ENCODE measurements at places on chromosomes 2 and 18. TPM values are rescaled to one million over a fixed set of nuclear protein-coding genes. Genes with fewer than 3 reads are reported as not detected.
A peak's percentile ranks its signal among the peaks of the same experiment; 100 is the strongest.

GRCh38 chr2:158984604-158985135 is 16.2 kb downstream of the TANC1 start:
- DNase-seq = no peak

DNA sequence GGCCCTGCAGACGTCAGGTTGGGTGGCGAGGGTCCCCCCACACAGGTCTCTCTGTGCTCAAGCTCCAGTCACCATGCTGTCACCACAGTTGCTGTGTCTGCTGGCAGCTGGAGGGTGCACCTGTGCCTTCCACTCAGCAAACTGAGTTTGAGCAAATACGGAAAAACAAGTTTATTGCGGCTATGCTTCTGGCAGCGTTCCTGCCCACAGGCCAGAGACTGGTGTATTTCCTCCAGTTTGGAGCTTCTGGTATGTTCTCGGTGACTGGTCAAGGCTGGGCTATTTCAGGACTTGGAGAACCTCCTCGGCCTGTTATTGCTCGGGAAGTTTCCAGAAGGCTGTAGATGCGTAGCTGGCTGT is 132.6 kb downstream of the SEPTIN10 start:
- no peak for DNase-seq

GRCh38 chr2:86226070-86226469 is 26.8 kb downstream of the MRPL35 start:
- no peak for DNase-seq

GRCh38 chr2:233839447-233839820 is 14.9 kb downstream of the HJURP start:
- DNase-seq = no peak

- DNase-seq = no peak
Observed at GRCh38 chr2:136137982-136138381, 20.0 kb upstream of the CXCR4 start.

The CELF4 gene
- 38.4 TPM for total RNA-seq

DNA sequence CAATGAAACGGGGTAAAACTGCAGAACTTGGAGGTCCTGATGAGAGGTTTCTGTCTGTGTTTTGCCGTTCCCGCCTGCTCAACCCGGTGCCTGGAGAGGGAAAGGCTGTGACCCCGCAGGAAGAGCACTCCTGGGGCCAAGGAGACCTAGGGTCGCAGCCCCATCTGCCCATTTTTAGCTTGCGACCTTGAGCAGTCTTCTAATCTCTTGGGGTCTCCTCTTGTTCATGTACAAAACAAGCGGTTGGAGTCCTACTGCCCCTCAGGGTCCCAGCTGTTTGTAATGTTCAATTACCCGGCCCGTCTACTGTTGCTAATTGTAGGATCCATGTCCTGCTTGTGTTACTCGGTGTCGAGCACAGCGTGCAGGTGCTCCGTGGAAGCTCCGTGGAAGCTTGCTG is 104.5 kb downstream of the PTGR3 start:
- no peak for DNase-seq

The ECEL1 gene
- total RNA-seq = 2.3 TPM

DNA sequence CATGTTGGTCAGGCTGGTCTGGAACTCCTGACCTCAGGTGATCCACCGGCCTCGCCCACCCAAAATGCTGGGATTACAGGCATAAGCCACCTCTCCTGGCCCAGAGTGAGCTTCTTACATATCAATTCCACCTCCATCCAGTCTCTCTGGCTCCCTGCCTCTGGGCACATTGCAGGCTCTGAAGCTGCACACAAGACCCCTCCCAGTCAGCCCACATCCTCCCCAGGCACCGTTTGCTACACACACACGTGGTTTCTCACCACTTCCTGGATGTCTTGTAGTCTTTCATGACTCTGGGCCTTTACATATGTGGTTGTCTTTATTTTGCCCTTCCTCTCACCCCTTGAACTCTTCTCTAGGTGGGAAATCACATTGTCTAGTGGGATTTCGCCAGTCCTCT is 64.0 kb upstream of the CABLES1 start:
- DNase-seq = no peak

- DNase-seq = no peak
Observed at GRCh38 chr18:11199477-11199876, 50.1 kb upstream of the PIEZO2 start.

DNA sequence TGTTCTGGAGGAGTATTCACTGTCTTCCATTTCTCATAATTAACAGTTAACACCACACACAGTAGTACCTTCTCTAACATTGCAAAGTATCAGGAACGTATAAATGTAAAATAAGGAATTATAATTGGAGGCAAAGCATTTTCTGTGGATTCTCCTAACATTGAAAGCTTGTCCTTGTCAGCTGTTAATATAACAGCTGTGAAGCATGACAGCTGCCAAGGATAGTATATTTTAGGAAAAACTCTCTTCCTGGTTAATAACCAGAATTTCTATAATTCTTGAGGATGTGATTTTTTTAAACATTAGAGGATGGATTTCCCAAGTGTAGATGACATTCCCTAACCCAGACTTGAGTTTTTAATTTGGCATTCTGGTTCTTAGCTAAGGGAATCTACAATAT is 110.3 kb downstream of the EPC2 start:
- DNase-seq = no peak

DNA sequence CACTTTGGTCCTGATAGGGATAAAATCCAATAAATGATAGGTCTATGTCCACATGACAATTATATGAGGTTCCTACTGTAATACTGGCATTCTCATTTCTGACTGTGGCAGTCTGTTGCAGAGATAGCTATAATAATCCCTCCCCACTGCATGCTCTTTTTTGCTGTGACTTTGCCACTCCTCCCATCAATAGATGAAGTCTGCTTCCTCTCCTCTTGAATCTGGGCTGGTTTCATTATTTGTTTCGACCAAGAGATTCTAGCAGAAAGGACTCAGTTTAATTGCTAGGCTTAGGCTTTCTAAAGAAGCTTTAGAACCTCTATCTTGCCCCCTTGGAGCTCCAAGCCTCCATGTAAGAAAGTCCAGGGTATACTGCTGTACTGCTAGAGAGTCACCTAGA is 23.3 kb upstream of the CREB1 start:
- no peak for DNase-seq

GRCh38 chr2:231662028-231662810 is 46.1 kb upstream of the PTMA start:
- DNase-seq = peak; percentile 94

DNA sequence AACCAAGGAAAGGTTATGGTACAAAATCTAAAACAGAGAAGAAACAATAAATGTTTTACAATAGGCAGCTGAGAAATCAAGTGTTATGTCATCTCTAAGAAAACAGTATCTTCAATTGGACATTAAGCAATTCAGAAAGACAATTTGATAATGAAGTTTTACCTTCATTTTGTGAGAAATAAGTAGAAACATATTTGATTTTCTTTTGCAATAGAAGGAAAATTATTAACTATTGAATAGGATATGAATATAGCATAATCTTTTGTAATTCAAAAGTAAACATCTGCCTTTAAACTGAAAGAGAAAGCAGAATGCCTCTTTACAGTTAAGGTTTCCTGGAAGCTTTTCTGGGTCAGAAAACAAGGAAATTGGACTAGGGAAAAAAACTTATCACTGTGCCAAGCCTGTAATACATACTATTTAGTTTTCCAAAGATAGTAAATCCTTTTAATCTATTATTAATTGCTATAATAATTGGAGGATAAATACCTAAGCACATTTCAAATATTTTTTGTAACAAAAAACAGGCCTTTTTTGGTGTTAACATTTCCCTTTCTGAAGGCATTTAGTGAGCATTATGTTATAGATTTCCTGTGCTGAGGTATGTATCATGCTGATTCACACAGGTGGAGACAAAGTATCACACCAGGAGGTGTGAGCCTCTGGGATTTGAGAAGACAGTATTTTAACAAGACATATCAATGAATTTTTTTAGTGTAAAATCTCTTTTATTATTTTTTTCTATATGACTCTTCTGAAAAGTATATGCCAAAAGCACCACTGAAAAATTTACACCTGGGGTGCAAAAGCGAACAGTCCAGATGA is 947.0 kb upstream of the CDH2 start:
- no peak for DNase-seq

The KCNG2 gene
- total RNA-seq = 1.6 TPM

The TMEM178A gene
- 12.5 TPM for total RNA-seq

DNA sequence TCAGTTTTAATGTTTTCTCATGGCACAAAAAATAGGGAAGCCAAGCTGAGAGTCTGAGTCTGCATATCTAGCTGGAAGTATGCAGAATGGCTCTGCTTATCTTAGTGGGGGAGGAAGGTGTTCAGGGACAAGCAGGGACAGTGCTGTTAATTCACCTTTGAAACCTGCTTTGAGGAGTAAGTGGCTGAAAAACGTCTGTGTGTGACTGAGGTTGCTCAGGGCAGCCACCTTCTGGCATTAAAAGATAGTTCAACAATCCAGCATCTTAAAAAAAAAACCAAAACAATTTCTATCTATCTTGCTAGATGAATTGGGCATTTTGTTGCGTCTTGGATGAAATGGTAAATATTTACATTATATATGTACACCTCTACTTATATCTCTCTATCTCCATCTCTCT is 2.0 kb upstream of the TRPM8 start:
- no peak for DNase-seq

The CRYGD gene
- 0.76 TPM for total RNA-seq

The CCL20 gene
- total RNA-seq = not detected

GRCh38 chr2:121260370-121261154 is 24.4 kb downstream of the TFCP2L1 start:
- DNase-seq = no peak

- DNase-seq = no peak
Observed at GRCh38 chr18:53018791-53019190, 678.8 kb downstream of the DCC start.

- DNase-seq = no peak
Observed at GRCh38 chr18:25830787-25831186, 259.6 kb downstream of the SS18 start.

DNA sequence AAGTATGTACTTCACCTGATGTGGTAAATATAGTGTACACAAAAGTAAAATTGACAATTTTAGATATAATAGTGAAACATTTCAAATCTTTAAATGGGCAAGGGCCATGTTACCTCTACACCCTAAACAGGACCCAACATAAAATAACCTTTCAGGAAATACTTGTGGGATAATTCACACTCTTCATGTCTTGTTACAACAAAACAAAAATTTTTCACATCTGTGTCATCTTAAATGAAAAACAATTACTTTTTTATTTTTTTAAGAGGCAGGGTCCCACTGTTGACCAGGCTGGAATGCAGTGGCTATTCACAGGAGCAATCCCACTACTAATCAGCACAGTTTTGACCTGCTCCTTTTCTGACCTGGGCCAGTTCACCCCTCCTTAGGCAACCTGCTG is 42.1 kb downstream of the SRBD1 start:
- DNase-seq = no peak

- DNase-seq = no peak
Observed at GRCh38 chr18:13611142-13611600, 115.2 kb downstream of the FAM210A start.

GRCh38 chr2:104501342-104501741 is 352.6 kb upstream of the POU3F3 start:
- no peak for DNase-seq

DNA sequence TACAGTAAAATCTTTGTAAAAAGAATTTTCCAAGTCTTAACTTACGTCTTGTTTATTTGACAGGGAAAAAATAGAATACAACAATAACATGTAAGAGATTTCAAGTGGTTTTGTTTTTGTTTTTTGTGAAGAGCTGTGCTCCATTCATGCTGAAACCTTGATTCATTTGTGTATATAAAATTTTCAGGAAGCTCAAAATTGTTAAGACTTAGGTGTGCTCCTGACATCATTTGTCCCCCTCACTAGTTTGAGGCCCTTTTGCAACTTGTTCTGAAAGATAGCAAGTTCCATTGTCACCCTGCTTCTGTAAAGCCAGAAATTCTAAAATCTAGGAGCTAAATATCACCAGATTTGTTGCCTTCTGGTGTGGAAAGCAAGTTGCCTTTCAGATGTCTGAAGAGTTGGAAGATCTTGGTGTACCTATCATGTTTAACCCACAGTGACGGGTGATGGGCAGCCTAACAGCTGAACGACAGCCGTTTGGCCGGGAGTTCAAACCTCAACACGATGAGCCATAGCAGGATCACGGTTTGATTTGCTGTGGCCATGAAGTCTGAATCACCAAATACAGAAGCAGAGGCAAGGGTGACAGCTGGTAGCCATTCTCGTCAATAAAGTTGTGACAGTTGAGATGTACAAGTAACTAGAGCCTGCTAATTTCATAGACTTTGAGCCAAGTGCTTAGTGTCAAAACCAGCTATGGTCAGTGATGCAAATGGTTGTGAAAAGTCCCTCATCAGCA is 205.5 kb upstream of the SP5 start:
- peak; percentile 19 for DNase-seq

DNA sequence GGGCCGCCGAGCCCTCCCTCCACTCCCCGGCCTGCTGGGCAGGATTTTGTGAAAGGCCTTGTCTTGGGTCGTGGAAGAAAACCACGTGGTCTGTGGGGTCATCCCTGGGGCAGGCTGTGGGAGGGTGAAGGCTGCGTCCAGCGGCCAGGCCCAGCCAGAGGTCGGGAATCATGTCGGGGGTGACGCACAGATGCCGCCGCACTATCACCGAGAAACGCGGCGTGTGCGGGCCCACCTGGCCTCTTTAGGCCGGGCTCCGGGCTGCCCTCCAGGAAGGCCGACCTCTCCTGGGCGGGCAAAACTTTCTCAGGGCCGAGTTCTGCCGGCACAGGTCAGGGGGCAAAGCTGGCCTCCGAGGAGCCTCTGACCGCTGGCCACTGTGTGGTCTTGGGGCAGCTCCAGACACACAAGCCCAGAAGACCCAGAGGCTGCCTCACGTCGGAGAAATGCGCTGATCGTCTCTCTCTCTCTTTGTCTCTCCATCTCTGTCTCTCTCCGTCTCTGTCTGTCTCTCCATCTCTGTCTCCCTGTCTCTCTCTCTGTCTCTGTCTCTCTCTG is 28.4 kb downstream of the NFATC1 start:
- no peak for DNase-seq

GRCh38 chr2:179487010-179487731 is 222.5 kb upstream of the SESTD1 start:
- no peak for DNase-seq

- peak; percentile 87 for DNase-seq
Observed at GRCh38 chr18:48663931-48664847, 125.4 kb downstream of the CTIF start.

The FAM110C gene
- not detected for total RNA-seq

- peak; percentile 92 for DNase-seq
Observed at GRCh38 chr18:59697236-59697932, at the start of gene CCBE1. TSS of gene CCBE1 (minus strand) at chr18:59697423.

DNA sequence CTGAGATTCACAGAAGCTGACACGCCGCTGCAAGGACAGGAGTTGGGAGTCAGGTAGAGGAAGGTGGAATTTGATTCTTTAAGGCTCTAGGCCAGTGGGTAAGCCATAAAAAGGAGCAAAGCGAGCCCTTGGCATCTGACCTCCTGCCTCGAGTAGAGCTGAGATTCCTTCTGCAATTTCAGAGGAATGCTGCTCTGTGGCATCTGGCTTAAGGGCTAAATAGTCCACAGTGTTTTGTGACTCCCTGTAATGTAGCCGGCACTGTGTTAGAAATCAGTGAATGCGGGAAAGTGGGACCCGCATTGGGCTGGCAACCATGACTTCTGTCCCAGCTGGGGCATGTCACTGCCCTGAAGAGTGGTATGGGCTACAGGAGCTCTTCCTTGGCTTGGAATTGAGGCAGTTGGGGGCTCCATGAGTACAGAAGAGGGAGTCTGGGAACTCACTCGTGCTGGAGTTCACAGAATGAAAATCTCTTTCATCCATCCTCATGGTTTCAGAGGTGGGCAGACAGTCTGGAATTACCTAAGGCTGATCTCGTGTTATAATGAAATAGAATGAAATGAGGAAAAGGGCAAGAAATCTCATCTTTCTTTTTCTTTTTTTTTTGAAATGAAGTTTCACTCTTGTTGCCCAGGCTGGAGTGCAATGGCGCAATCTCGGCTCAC is 12.7 kb upstream of the MYCN start:
- DNase-seq = no peak

Data from glutamatergic neuron (in vitro differentiated cells).